ENCODE measurements at places on chromosomes 1 and 21. TPM values are rescaled to one million over a fixed set of nuclear protein-coding genes. Genes with fewer than 3 reads are reported as not detected.

Gene FCGR3B
- 6.0 TPM for total RNA-seq

Gene OR2L2
- not detected for total RNA-seq

Gene ELAVL4
- total RNA-seq, result not detected

Gene TMEM82
- 5.8 TPM for total RNA-seq

Gene LRRC8C
- total RNA-seq, result 2.0 TPM

Gene LYSMD1
- total RNA-seq, result 2.8 TPM

Gene CDK18
- 3.7 TPM for total RNA-seq

Gene SLC19A2
- 18.7 TPM for total RNA-seq
